Cardiac muscle cell (in vitro differentiated cells and primary cell): ENCODE measurements at places on chromosomes 13 and 19. TPM values are rescaled to one million over a fixed set of nuclear protein-coding genes. Genes with fewer than 3 reads are reported as not detected.

ZNF610 gene
- total RNA-seq: 11.5 and 14.3 TPM in 2 replicates

MBD3L2 gene
- not detected in 2 replicates for total RNA-seq

GRCh38 chr13:27696731-27697130 lies 75.0 kb downstream of the POLR1D start:
- no peak for DNase-seq

- no peak for DNase-seq
These were observed 1474.3 kb downstream of the UQCRFS1 start for GRCh38 chr19:27738569-27739193.

GRCh38 chr19:48196321-48196763 lies 25.9 kb downstream of the ZSWIM9 start:
- no peak for DNase-seq

- no peak for DNase-seq
These were observed 5.9 kb downstream of the RAB8A start for GRCh38 chr19:16117594-16118033.

GRCh38 chr19:42313840-42314755 lies 989 bp downstream of the TMEM145 start:
- no peak for DNase-seq
